ENCODE measurements at places on chromosomes 12 and 14.

- DNase-seq = no peak
Measured at GRCh38 chr14:99508896-99509629, 27.9 kb downstream of the CCNK start.

DNA sequence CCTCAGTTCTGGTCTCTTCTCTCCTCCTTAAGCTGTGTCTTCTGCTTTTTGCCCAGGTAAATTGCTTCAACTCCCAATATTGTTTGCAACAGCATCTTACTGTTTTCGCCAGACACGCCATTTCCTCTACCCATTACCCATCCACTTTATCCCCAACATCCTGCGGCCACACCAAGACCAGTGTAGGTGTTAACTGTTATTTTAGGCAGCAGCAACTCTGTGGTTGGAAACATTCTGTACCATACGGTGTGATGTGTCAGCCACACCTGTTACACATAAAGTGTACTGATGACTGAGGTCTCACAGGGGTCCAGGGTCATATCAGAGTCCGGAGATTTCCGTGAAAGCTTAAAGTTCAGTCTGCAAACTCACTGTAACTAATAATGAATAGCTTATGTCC lies 21.8 kb upstream of the KLRD1 start:
- DNase-seq = no peak

DNA sequence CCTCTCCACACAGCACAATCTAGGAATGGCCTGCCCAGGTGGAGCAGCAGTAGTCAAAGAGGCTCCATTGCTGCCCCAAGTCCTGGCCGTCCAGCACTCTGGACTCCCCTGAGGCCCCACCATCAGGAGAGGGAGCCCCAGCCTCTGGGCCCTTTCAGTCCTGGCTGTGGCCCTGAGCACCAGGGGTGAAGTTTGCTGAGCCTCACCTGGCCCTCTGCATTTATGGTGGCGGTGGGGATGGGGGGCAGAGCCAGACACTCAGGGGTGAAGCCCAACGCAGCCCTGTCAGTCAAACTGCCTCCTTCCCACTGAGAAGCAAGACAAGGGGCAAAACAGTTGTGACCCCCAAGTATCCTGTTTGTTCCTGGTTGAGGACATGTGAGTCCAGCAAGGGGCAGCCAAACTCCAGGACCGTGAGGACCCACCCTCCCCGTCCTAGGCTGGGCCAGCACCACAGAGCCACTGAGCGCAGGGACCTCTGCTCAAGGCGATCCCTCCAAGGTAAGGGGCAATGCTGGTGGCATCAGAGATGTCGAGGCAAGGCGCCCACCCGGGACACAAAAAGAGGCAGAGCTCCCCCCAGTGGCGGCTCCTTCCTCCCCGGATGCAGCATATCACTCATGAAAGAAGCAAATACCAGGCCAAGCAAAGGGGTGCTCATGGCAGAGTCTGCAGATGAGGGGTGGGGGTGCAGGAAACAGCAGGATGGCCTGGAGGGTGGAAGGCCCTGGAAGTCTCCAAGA lies 4.8 kb upstream of the AMN start:
- peak; percentile 39 for DNase-seq

DNA sequence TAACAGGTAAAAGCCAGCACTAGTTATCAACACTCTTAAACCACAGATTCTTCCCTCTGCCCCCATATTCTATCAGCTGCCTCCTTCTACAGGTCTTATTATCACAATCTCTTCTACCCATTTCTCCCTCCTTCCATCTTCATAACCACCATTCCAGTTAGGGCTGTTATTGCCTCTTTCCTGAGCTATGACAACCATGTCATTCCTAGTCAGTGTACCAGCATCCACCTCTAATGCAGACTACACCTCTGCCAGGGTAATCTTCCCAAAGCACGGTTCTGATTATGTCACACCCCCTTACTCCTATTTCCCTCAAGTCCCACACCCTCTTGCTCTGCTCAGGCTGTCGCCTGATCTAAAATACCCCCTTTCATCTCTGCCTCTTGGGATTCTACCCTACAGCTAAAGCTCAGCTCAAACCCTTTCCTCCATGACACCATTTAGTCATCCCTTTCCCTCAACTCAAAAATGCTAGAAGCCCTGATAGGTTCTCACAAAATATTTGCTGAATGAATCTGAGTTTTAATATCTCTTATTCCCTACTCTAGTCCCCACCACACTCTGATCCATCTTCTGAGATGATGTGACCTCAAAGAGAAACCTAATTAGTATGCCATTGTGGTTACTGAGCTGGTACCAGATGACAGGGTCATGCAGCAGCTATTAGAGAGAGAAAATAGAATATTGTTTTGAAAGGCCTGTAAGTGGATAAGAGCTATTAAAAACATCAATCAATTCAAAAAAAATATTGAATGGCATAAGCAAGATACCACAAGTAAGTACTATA lies 11.7 kb downstream of the RACGAP1 start:
- DNase-seq = no peak

DNA sequence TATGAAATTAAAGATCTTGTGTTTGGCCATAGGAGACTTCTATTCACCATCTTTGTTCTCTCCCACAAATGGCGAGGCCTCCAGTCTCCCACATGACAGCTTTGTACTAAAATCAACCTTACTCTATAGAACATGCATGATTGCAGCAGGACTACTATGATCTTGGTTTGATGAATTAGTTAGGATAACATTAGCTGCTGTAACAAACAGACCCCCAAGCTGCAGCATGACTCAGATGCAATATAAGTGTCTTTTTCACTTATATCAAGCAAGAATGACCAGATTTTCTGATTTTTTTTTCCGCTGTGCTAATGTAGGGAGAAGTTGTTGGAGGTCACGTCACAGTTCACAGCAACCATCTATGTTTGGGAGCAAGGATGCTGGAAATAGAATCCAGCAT lies 10.8 kb upstream of the OAS3 start:
- DNase-seq = no peak

DNA sequence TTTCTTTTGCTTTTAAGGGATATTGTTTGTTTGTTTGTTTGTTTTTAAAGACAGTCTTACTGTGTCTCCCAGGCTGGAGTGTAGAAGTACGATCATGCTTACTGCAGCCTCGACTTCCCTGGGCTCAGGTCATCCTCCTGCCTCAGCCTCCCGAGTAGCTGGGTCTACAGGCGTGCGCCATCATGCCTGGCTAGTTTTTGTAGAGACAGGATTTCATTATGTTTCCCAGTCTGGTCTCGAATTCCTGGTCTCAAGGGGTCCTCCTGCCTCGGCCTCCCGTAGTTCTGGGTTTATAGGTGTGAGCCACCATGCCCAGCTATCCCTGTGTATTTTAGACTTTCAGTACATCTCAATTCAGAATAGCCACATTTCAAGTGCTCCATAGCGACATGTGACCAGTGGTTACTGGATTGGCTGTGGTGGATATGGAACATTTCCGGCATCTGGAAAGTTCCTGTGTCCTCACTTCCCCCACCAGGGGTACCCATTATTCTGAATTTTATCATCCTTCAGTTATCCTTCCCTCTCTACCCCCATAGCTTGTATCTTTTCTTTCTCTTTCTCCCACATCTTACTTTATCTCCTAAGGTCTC lies 61.1 kb downstream of the HRK start:
- DNase-seq = no peak

- DNase-seq = no peak
Measured at GRCh38 chr14:49106741-49107667, 479.2 kb downstream of the RPS29 start.

DNA sequence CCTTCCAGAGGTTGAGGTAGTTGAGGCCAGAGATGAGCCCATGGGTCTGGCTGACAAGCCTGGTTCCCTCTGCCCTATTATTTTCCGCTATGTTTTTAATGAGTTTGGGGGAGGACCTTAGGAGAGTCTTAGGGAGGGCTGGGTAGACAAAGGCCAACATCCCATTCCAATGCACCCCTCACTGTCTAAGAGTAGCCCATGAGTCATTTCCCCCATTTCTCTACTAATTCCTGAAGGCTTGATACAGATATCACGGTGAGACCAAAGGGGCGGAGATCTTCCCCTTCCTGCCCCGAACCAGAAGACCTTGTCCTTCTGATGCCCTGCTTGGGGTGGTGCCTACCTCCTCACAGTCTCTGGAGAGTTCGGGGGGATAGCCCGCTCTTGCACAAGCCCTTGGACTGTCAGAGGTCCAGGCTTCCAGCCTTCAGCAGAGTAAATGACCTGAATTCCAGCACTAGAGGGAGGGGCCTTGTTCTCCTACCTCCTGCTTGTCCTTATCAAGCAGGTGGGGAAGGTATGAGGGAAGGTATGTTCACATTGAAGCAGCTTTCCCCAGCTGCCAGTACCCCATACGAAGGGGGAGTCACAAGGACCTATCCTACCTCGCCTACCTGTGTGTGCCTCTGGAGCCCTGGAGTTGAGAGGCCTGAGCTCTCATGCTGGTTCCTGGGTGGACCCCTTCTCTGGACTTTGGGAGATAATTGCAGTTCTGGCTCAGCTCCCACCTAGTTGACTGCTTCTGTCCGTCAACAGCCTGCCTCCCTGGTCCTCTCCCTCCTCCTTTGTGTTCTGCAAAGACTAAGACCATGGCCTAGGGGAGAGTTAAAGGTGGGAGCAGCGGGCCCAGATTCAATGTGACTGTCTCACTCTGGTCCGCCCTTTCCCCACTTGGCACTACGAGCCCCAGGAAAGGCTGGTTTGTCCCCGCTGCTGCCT lies 3.7 kb downstream of the PSMB11 start:
- no peak for DNase-seq

DNA sequence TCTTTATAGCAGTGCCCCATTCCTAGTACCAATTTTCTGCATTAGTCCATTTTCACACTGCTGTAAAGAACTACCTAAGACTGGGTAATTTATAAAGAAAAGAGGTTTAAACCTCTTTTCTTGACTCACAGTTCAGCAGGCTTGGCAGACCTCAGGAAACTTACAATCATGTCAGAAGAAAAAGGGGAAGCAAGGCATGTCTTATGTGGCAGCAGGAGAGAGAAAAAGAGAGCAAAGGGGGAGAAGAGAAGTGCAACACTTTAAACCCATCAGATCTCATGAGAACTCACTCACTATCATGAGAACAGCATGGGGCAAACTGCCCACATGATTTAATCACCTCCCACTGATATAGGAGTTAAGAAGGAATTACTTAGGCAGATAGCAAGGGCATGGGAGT lies 101.6 kb upstream of the PLEKHG7 start:
- no peak for DNase-seq

DNA sequence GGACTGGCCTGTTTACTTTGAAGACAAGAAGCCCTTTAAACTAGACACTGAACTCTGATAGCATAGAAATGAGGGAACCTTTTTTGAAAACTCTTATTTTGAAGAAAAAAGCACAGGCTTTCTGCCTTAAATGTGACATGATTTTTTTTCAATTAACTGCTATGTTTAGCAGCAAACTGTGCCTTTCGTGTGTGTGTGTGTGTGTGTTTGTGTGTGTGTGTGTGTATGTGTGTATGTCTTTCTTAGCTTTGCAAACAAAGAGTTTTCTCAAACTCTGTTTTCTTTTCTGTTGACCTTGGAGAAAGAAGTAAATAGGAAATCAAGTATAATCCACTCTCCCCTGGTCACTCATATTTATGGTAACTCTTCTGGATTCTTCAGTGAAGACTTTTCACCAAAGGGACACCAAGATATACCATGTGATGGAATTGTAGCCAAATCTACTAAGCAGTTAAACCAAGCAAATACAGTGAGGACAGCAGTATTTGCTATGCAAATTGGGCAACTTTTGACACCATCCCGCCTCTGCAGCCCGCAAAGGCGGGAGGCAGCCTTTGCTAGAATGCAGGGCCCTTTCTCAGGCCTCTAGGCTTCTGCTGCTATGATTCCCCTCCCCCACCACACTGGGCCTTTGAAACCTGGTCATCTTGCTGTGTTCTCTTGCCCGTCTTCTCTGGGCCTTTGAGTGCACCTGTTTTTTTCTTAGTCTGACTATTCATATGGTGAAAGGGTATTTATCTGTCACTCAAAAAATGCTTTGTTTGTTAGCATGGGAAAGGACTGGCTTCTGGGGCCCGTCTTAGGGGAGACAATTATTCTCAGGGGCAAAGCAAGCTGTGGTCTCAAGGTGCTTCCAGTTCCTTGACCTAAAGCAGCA lies 107.9 kb downstream of the MYRFL start:
- no peak for DNase-seq

GRCh38 chr14:29351996-29352705 lies 575.5 kb downstream of the PRKD1 start:
- no peak for DNase-seq

GRCh38 chr14:59281609-59282377 lies 93.3 kb downstream of the DAAM1 start:
- no peak for DNase-seq

- DNase-seq = no peak
Measured at GRCh38 chr12:46468160-46468559, 95.6 kb upstream of the SLC38A2 start.

- no peak for DNase-seq
Measured at GRCh38 chr14:29310757-29311156, 544.2 kb downstream of the FOXG1 start.

- DNase-seq = no peak
Measured at GRCh38 chr14:93067088-93067487, 48.6 kb downstream of the ITPK1 start.

DNA sequence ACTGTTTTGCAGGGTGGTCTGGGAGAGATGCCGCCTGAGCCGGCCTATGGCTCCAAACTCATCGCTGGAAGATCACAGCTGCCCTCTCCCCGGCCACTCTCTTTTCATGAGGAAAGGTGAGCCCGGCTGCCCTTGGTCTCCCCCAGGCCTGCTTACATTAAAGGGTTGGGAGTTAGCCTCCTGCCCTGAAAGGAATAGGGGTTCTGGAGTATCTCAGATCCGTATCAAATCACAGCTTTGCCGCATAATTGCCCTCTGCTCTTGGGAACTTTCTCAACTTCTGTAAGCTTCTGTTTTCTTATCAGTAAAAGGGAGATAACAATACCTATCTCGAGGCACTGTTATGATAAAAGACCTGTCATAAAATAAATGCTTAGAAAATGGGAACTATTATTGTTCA lies 17.6 kb downstream of the PHLDA1 start:
- DNase-seq = no peak

DNA sequence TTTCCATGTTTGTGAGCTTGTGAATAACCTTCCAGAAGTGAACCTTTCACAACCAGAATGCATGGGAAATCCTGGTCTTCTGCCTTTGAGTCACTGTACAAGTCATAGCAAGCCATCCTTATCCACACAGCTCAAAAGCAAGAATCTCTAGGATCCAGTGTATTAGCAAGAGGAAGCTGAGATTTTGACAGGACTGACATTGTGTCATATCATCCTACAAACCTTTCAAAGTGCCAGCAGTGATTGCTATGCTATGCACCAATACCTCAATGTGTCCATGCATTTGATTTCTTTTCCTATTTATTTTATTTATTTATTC lies 13.5 kb upstream of the NRDE2 start:
- no peak for DNase-seq

DNA sequence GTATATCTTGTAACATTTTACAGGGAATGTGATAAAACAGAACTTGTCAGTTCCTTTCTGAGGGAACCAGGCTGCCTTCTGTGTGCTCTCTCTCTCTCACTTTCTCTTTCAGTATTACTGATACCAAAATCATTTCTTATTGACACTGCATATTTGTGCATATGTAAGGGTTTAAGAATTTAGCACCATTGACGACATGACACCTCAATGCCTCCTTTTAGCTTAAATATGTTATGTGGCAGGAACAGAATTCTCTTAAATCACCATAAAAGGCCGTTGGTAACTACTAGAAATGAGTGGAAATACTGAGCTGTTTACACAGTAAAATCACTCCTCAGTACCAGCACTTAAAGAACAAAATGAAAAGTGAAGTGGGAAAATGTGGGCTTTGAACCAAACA lies 457.7 kb upstream of the SYT1 start:
- no peak for DNase-seq

Measured in SHP77 (cell line).